Placental epithelial cell (primary cell): ENCODE measurements at places on chromosomes 5 and 9. TPM values are rescaled to one million over a fixed set of nuclear protein-coding genes. Genes with fewer than 3 reads are reported as not detected.

The PCDHA9 gene
- under 0.01 TPM in 2 replicates for total RNA-seq

The ACOT12 gene
- not detected in 2 replicates for total RNA-seq

The LCN1 gene
- not detected in 2 replicates for total RNA-seq

The LHX3 gene
- not detected in 2 replicates for total RNA-seq

The PCDHGA9 gene
- 4.3 and 5.7 TPM in 2 replicates for total RNA-seq

The STPG3 gene
- not detected in 2 replicates for total RNA-seq
